ENCODE measurements at places on chromosomes 5 and 9. TPM values are rescaled to one million over a fixed set of nuclear protein-coding genes. Genes with fewer than 3 reads are reported as not detected.

The C1QTNF2 gene
- 2.6 TPM for total RNA-seq

- no peak for DNase-seq
Observed at GRCh38 chr9:93261281-93261680, 77.3 kb downstream of the WNK2 start.

DNA sequence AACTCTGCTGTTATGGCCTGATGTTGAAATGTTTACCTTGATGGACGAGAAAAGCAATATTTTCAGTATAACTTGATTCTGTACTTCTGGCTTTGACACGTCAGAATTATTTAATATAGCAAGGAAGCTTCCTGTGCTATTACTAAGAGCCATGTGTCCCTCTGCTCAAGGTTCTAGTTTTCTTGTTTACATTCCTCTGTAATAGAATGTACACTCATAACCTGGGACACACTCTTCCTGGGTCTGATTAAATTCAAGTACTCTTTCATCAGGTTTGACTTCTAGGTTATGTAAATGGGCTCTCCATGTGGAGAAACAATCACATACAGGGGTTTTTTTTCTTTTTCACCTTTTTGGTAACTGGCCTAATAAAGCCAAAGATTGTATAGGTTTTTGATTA lies 33.1 kb downstream of the GTF3C4 start:
- no peak for DNase-seq

GRCh38 chr5:24904981-24905517 lies 260.3 kb upstream of the CDH10 start:
- DNase-seq, result no peak

DNA sequence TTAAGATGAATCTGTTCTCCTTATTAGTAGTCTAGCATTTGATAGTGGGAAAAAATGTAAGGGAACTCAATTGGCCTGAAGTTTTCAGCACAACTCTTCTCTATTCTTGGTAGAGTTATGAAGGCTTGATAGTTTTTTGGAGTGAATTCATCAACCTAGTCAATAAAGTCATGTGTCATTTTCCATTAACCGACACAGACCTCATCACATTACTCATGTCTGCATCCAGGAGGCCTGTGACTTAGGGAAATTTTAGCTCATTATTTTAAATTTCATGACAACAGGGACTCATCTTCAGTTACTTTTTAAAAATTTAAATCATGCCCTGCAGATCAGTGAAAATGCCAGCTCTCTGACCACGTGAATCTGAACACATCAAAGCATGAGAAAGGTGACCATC lies 63.3 kb downstream of the ADAMTS16 start:
- DNase-seq, result no peak

- no peak for DNase-seq
Observed at GRCh38 chr9:130304116-130304515, 38.6 kb downstream of the HMCN2 start.

The NACC2 gene
- 77.7 TPM for total RNA-seq

DNA sequence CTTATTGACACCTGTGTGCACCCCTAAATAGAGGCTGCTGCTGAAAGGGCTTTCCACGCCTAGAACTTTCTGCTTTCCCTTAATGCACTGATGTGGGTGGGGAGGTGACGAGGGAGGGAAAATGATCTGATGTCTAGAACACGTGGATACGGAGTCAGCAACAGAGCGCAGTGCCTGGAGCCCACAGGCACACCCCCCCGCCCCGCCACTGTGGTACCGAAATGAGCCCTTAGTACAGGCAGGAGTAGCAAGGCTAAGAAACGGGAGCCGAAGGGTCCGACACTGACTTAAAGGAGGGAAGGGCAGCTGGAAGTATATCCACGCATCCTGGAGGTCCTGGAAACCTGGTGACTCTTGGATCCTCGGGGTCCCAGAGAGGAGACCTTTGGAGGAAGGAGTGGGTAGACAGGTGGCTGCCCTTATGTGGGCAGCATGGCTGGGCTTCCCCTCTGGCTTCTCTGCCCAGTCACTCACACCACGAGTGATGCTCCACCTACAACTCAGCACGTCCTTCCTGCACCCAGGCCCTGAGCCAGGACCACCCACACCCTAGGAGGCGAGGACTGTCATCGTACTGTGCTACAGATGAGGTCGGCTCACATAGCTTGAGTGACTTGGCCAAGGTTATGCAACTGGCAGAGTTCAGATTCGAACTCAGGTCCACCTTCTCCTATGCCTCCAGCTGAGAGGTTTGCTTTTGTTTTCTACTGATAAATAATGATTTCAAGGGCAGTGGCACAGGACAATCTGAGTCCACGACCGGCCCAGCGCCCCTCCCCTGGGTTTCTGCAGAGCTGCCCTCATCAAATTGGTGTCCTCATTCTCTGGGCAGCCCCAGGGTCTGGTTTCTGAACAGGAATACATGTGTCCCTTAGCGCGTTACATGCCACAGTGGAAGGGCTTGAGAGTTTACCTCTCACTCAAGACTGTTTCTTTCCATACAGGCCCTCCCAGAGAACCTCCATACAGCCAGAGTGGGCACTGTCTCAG lies 4.7 kb upstream of the VAV2 start:
- no peak for DNase-seq

GRCh38 chr5:120539471-120539870 lies 75.4 kb downstream of the PRR16 start:
- DNase-seq, result no peak

The CDH9 gene
- total RNA-seq, result 36.7 TPM

GRCh38 chr9:121709798-121710197 lies 58.4 kb downstream of the DAB2IP start:
- no peak for DNase-seq

- DNase-seq, result no peak
Observed at GRCh38 chr5:1917830-1918487, 35.2 kb upstream of the IRX4 start.

DNA sequence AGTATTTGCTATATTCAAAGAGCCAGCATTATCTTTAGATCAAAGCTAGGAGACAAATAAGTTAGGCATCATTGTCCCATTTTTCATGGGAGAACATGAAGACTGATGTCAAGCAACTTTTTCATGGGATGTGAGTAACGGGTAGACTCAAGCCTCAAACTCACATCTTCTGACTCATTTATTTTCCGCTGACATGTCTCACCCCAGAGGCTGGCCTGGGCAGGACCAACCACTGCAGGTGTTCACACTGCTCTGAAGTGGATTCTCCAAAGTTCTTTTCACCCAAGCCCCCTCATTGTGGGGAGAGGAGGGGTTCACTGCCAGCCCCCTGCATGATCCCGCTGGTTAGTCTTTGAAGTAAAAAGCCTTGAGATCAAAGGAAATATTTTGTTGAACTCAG lies 34.9 kb upstream of the BASP1 start:
- no peak for DNase-seq

- no peak for DNase-seq
Observed at GRCh38 chr5:135565725-135566421, 12.9 kb downstream of the CXCL14 start.

The ASTN2 gene
- total RNA-seq, result 51.7 TPM

The PLPPR1 gene
- 12.5 TPM for total RNA-seq

The DMRT2 gene
- 6.7 TPM for total RNA-seq

DNA sequence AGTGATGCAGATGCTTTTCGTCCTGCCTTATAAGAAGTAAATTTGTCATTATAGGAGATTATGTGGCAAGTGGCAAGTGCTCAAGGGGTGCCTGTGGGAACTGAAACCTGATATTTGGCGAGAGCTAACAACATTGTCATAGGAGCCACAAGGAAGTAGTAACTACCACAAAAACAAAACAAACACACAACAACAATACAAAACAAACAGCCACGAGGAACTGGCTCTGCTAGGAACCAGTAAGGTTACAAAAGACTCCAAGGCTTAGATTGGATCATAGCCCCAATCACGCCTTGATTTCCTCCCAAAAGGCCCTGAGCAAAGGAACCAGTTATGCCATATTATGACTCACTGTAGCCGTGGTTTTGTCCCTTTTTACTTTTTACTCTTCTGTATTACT lies 1045.2 kb downstream of the CDH12 start:
- DNase-seq, result no peak

DNA sequence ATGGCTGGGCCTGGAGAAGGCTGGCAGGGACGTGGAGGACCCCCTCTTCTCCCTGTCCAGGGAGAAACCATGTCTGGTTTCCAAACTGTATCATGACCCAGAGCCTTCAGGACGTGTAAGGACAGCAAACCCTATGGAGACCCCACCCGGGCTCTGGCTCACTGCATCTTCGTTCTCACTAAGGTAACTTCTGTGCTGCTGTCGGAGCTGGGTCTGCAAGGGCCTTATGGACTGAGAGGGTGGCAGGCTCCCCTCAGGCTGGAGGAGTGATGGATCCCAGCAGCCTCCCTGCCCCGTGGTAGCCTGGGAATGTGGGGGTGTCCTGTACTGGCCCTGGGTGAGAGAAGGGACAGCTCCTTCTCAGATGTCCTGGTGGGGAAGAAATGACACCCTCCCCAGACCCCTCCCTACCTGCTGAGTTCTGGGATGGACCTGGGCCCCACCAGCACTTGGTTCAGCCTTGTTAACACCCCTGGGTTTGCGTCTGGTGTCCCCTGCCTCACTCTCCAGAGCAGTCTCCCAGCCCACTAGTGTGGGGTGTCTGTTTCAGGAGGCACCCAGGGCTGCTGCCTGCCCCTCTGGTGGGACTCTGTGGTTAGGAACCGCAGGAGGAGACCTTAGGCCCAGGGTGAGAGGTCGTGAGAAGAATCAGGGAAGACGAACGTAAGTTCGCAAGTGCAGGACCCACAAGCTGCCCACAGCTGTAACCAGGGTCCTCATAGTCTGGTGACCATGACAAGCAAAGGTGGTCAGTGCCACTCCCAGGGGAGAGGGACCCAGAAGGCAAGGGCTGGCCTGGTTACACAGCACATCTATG lies 6.6 kb downstream of the SPATA31E1 start:
- DNase-seq, result no peak

- no peak for DNase-seq
Observed at GRCh38 chr5:23316060-23316591, 191.3 kb upstream of the PRDM9 start.

DNA sequence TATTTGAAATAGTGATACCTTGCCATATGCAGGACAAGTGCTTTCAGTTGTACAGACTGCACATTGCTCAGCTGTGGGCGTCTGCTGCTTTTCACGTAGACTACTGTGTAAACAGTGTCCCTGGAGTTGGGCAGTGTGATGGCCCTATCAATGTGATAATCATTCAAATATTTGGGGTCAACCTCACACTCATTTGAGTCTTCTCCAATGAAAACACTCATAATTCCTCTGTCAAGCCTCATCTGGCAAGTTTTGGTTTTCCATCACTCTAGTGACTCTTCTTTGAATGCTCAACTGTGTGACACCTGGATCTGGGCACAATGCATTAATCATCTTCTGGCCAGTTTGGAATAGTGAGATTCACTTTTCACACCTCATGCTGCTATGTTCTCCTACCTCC lies 64.4 kb downstream of the UGCG start:
- DNase-seq, result no peak

The GRM6 gene
- not detected for total RNA-seq

The IGFBPL1 gene
- total RNA-seq, result 1.3 TPM

Measured in dorsolateral prefrontal cortex (tissue), 122 donors.